Natural killer cell treated with Interleukin-12 subunit alpha and Interleukin-12 subunit beta and Interleukin-15 and Interleukin-18, amount 100 ng/mL, for 72 hours (primary cell): ENCODE measurements at places on chromosomes 3 and 15.

- DNase-seq, result no peak
These were observed 5.4 kb downstream of the LEO1 start for GRCh38 chr15:51966192-51966591.

GRCh38 chr3:110736332-110736731 is 335.3 kb upstream of the NECTIN3 start:
- no peak for DNase-seq

GRCh38 chr15:91104111-91104510 is 4.1 kb downstream of the SV2B start:
- DNase-seq, result no peak

GRCh38 chr15:68794863-68795262 is 25.8 kb downstream of the ANP32A start:
- no peak for DNase-seq

DNA sequence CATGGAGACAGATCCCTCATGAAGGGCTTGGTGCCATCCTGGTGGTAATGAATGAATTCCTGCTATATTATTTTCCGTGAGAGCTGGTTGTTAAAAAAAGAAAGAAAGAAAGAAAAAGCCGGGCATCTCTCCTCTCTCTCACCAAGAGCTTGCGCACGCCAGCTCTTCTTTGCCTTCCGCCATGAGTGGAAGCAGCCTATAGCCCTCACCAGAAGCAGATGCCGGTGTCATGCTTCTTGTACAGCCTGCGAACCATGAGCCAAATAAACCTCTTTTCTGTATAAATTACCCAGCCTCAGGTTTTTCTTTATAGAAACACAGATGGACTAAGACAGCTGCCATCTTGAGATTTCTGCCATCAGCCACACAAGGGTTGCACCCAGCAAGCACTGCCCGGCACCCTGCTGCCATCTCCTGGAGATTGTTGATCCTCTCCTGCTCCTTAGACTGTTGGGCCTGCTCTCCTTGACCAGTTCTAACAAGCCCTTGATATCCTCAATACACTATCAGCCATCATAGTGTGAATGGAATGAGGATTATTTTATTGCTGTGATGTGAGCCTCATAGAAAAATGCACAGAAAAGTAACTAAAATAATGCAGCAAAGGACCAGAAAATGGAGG is 3.5 kb upstream of the AHSG start:
- no peak for DNase-seq

GRCh38 chr3:194056731-194057415 is 79.1 kb upstream of the HES1 start:
- DNase-seq, result no peak

GRCh38 chr3:123082370-123083065 is 15.7 kb downstream of the PDIA5 start:
- DNase-seq, result no peak

DNA sequence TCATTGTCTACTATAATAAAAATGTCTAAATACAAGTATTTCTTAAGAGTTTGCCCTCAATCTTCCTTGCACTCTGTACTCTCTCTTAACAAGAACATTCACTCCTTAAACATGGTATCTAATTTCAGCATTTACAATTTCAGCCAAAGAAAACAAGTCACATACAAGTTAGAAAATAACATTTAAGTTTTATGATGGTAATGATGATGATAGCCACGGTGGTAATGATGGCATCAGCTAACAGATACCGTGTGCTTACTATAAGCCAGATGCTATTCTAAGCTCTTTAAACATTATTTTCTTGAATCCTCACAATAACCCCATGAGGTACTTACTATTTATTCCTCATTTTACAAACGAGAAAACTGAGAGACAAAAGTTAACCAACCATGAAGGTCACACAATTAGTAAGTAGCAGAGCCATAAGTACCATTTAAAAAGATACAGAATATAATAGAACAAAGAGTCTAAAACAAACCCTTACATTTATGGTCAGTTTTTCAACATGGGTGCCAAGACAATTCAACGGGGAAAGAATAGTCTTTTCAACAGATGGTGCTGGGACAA is 7.4 kb downstream of the SPICE1 start:
- no peak for DNase-seq

DNA sequence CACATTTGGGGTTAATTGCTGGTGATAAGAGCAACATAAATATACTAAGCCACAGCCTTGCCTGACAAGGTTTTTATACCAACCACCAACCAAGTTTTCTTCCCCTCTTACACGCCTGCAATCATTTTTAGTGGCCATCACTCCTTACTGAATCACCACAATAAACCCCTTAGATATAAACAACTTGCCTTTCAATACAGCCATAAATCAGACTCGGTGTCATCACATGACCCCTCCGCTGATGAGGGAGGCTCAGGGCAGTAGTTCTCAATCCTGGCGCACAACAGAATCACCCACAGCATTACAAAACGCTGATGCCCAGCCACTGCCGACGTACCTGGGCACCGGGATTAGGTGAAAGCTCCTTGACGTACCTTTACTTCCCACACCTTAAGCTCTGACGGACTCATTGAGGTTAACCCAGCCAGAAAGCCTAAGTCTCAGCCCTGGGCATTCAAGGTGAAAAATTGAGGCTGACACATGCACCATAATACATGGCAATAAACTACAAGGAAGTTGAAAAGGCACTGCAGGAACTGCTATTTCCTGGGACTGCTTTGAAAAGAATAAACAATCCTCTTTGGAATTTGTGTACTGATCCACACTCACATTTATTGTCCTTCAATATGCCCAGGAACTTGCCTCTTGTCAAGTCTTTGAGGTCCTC is 17.1 kb downstream of the ADCY5 start:
- DNase-seq, result no peak
